ENCODE measurements at places on chromosomes 7 and 10. TPM values are rescaled to one million over a fixed set of nuclear protein-coding genes. Genes with fewer than 3 reads are reported as not detected.

- DNase-seq = no peak
Observed at GRCh38 chr10:119495545-119495944, 47.0 kb downstream of the RGS10 start.

- DNase-seq = no peak
Observed at GRCh38 chr10:90779548-90779947, 78.3 kb downstream of the HTR7 start.

GRCh38 chr7:11343818-11344413 is 370.2 kb downstream of the PHF14 start:
- peak; percentile 57 for DNase-seq

DNA sequence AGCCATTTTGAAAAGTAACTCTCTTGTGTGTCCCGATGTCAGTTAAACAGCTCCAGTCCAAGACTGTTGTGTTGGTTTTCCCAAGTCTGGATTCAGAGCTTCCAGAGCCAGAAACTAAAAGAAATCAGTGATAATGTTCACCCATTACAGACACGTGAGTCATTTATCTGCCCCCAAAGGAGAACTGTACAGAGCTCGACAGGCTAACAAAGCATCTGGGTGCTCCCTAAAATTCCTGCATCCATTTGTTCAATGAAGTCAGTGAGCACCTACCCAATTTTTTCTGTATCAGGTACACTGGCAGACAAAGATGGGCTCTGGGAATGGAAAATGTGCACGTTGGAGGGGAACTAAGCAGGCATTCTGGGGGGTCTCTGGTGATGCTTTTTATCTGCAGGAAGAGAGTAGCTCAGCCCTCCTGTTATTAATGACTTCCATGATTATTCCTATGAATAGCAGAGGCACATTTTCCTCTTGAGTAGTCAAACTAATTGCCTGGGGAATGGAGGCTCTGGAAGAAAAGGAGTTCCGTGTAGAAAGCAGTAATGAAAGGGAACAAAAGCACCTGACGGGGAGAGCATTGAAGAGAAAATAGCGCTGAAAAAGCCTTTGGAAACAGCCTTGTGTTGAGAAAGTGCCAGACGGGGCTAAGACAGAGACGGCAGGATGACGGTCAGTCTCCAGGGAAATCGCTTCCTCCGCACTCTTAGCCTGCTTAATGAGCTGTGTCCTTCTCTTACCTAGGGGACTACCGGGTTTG is 75.3 kb downstream of the GAD2 start:
- DNase-seq = no peak

DNA sequence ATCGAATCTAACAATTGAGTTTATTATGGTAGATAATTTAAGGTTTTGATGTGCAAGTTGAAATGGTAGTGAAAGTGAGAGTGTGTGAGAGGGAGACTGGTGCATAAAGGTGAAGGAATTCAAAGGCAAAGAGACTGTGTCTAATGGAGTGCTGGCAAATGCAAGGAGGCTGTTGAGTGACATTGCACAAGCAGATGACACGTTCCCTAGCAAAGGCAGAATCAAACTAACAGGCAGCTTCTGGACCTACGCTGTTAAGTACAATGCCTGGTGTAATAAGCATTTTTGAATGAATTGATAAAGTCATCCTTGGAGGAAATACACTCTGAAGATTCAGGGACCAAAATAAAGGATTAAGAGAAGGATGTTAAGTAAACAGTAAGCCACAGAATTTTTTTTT is 11.7 kb upstream of the GPR141 start:
- DNase-seq = no peak

GRCh38 chr7:24576171-24577025 is 3.1 kb downstream of the PALS2 start:
- DNase-seq = peak; percentile 64

GRCh38 chr7:111561654-111561903 is 713 bp downstream of the IMMP2L start:
- no peak for DNase-seq

DNA sequence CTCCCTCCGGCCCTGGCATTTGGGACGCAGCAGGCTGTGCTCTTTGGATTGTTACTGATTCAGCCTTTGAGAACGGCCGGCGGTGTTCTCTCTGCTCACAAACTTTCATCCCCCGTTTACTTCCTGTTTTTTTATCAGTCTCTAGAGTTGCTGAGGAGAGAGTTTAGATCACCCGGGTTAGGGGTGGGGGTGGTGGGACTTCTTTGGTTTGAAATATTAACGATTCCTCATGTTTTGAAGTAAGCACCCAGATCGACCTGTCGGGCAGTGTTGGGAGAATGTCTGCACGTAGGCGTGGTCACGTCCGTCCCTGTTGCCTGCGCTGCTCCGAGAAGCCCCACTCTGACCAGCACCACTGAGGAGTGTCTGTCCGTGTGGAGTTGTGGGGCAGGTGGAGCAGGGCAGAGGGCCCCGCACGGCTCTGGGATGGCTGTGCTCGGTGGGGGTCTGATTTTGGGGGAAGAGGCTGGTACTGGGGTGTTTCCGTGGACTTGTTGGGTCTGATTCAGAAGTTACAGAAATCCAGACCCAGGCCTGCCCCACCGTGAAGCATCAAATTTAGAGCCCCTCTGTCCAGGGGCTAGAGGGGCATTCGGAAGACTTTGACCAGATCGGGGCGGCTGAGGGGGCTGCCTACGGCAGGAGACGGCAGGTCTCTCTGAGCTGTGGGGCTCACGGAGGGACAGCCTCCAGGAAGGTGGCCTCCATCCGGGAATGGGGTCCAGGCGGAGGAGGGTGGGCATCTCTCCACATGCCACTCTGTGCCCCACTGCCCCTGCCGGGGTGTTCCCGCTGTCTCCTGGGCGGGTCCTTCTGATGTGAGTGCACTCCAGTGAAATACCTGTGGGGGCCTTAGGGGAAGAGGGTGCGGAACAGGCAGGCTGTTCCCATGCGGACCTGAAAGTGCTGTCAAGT is 7.4 kb downstream of the INPP5A start:
- DNase-seq = no peak

DNA sequence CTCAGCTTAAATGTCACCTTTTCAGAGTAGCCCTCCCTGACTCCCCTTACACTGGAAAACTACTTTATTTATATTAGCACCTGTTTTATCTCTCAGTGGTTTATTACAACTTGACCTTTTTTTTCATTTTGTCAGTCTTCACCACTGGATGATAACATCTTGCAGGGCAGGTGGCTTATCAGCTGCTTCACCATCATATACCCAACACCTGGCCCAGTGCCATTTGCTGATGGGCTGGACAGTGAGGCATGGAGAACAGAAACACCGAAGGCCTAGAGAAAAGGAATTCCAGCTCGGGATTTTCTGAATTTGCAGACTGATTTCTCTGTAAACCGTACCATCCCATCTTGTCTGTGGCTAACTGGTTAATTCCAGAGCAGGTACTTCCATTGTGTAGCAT is 48.5 kb downstream of the SORCS3 start:
- no peak for DNase-seq

GRCh38 chr7:145169908-145170307 is 334.1 kb upstream of the TPK1 start:
- peak; percentile 13 for DNase-seq

Gene OR13A1
- 0.08 TPM for polyA plus RNA-seq

Gene GLRX3
- polyA plus RNA-seq = 89.5 TPM

Gene TMEM120A
- polyA plus RNA-seq = 56.2 TPM

Gene PCLO
- 14.5 TPM for polyA plus RNA-seq

Measured in left kidney (tissue), 8 donors.